ENCODE measurements at places on chromosomes 3 and 15. TPM values are rescaled to one million over a fixed set of nuclear protein-coding genes. Genes with fewer than 3 reads are reported as not detected.
A peak's percentile ranks its signal among the peaks of the same experiment; 100 is the strongest.

DNA sequence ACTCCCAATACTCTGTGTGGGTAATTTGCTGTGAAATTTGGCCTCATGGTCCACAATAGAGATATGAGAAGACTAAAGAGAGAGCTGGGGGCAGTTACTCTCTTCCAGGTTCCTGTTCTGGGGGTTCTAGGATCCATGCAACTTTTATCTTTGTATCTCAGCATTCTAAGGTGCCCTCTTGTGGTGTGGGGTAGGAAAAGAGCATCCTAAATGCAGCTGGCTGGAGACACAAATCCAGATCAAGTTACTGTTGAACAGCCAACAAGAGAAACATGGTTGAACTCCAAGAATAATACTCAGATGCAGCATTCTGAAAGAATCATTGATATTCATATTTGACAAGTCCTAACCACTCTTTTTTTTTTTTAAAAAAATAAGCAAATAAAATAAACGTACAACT, 238.2 kb downstream of the GREM1 start:
- no peaks in the 10 kb centered on the region for H3K27me3 ChIP-seq
- peak; percentile 15 for DNase-seq
- H3K4me3 ChIP-seq, result no peak overlapping the region
- no peaks in the 10 kb centered on the region for H3K36me3 ChIP-seq
- H3K27ac ChIP-seq, result no peak overlapping the region

- no peak for DNase-seq
- H3K27ac ChIP-seq, result no peak overlapping the region
- peaks cover 19% of the 10 kb centered on the region for H3K4me1 ChIP-seq
These were observed 130.4 kb upstream of the SMAD3 start for GRCh38 chr15:66934868-66935520.

CD200R1 gene
- total RNA-seq, result 0.18 TPM

RETNLB gene
- total RNA-seq, result not detected

SENP8 gene
- 4.1 TPM for total RNA-seq

DNA sequence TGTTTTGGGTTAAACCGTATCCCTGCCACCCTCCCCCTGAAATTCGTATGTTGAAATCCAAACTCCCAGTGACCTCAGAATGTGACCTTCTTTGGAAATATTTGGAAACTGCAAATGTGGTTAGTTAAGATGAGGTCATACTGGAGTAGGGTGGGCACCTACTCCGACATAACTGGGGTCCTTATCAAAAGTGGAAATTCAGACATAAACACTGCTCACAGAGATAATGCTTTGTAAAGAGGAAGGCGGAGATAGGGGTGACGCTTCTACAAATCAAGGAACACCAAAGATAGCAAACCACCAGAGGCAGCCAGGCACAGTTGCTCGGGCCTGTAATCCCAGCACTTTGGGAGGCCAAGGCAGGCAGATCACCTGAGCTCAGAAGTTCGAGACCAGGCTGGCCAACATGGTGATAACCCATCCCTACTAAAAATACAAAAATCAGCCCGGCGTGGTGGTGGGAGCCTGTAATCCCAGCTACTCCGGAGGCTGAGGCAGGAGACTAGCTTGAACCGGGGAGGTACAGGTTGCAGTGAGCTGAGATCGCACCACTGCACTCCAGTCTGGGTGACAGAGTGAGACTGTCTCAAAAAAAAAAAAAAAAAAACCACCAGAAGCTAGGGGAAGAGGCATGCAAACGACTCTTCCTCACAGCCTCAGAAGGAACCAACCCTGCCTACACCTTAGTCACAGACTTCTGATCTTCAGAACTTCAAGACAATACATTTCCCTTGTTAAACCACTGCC, 51.1 kb upstream of the CHD2 start:
- no peak for DNase-seq
- no peaks in the 10 kb centered on the region for H3K36me3 ChIP-seq
- no peak overlapping the region for H3K4me3 ChIP-seq
- no peak overlapping the region for H3K27ac ChIP-seq
- no peaks in the 10 kb centered on the region for H3K27me3 ChIP-seq

PIK3CB gene
- 14.2 TPM for total RNA-seq

GRCh38 chr3:181265750-181266333, 276.3 kb upstream of the DNAJC19 start:
- H3K27ac ChIP-seq, result no peak overlapping the region
- H3K27me3 ChIP-seq, result no peaks in the 10 kb centered on the region
- no peak overlapping the region for H3K4me3 ChIP-seq
- no peak for DNase-seq
- H3K36me3 ChIP-seq, result no peaks in the 10 kb centered on the region

- peak overlapping the region; percentile 97 for H3K4me3 ChIP-seq
- peaks cover 11% of the 10 kb centered on the region for H3K4me1 ChIP-seq
- H3K27ac ChIP-seq, result peak overlapping the region; percentile 61
- H3K36me3 ChIP-seq, result no peaks in the 10 kb centered on the region
- no peak for DNase-seq
These were observed 1.2 kb downstream of the STIMATE start for GRCh38 chr3:52896151-52896550.

THAP10 gene
- 1.9 TPM for total RNA-seq

SLC28A1 gene
- not detected for total RNA-seq

DNA sequence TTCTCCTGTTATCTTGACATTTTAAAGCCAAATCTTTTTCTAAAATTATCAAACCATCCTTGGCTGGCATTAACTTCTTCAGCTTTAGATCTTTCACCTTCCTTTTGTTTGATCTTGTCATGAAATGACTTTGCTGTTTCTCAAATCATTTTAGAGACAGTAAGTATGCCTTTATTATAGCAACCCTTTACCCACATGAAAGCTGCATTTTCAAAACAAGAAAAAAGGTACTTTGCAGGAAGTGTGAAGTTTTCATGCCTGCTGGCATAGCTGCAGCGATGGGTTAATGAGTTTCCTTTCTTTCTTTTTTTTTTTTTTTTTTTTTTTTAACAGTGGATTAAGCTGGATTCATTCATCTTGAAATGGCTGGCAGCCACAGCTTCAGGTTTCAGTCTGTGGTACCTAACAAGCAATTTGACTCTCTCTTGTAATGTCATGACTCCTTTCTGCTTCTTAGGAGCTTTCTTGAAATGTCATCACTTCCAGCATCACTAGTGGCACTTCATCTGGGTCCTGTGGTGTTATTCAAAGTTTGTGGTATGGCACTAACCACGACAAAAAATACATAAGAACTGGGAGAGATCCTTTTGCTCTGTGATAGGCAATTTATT, 18.8 kb downstream of the SLC25A26 start:
- peaks cover 16% of the 10 kb centered on the region for H3K36me3 ChIP-seq
- H3K27ac ChIP-seq, result no peak overlapping the region
- H3K27me3 ChIP-seq, result no peaks in the 10 kb centered on the region
- no peaks in the 10 kb centered on the region for H3K4me1 ChIP-seq
- DNase-seq, result no peak

DNA sequence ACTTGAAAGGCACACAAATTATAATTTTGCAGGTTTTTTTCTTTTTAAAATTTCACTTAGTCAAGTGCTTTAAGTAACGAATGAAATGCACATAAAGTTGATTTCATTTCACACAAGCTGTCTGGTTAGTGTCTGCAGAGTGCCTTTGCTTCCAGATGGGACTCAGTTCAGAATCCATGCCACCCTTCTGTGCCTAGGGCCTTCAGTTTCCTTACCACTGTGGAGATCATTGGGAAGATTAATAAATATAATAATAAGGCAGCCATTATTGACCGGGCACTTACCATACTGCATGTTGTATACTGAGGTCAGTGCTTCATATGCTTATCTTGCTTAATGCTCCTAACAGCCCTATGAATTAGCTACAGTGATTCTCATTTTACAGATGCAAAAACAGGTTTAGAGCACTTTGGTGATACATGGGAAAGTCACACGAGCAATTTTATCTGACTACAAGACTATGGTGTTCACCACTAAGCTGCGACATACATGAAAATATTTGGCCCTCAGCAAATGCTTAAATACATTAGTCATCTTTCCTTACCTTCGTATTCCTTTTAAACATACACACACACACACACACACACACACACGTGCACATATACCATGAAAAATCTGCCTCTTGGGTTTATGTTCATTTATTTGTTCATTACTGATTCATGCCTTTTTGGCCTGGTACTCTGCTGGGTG, 3.1 kb downstream of the NMNAT3 start:
- H3K4me1 ChIP-seq, result no peaks in the 10 kb centered on the region
- no peaks in the 10 kb centered on the region for H3K36me3 ChIP-seq
- no peak for DNase-seq

DNA sequence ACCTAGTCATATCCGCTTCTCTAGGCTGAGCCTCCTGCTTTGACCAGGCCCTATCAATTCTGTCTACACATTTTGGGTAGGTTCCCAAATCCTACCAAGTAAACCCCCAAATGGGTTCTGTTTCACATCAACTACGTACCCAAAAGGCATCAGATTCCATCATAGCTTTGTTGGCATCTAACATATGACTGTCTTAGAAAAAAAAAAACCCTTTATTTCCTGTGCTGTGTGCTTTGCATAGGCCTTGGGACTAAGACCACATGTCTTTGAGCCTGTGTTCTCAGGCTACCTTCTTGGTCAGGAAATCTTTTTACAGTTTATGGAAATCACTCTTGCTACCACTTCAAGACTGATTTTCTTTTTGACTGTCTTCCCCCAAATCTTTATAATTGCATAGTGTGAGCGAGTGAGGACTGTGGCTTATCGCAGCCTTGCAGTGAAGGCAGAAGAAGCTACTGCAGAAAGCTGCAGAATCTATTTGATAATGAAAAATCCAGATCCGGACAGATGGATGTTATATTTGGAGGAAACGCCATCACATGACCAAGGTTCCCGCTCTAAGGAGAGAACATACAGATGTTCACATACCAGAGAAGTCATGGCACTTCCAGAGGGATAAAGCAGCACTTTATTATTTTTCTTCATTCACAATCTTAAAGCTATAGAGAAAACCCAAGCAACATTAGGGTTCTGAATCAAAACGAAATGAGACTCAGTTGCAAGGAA, 111.2 kb downstream of the EOMES start:
- H3K4me3 ChIP-seq, result no peak overlapping the region
- peaks cover 2% of the 10 kb centered on the region for H3K27me3 ChIP-seq
- peaks cover 6% of the 10 kb centered on the region for H3K4me1 ChIP-seq
- no peak overlapping the region for H3K27ac ChIP-seq

MAGI1 gene
- 33.8 TPM for total RNA-seq

SLC51A gene
- total RNA-seq, result not detected

GRCh38 chr3:97823046-97824004, 1.5 kb downstream of the CRYBG3 start:
- peak overlapping the region; percentile 97 for H3K27ac ChIP-seq
- H3K36me3 ChIP-seq, result peaks cover 4% of the 10 kb centered on the region
- H3K4me1 ChIP-seq, result peaks cover 23% of the 10 kb centered on the region
- DNase-seq, result no peak
- H3K4me3 ChIP-seq, result peak overlapping the region; percentile 100

- no peak for DNase-seq
- peaks cover 7% of the 10 kb centered on the region for H3K4me1 ChIP-seq
- no peak overlapping the region for H3K27ac ChIP-seq
- peaks cover 7% of the 10 kb centered on the region for H3K36me3 ChIP-seq
- no peak overlapping the region for H3K4me3 ChIP-seq
These were observed 4.5 kb upstream of the SCG5 start for GRCh38 chr15:32636908-32637567.

GRCh38 chr3:197692641-197693040, 44.1 kb downstream of the RUBCN start:
- DNase-seq, result no peak
- peaks cover 63% of the 10 kb centered on the region for H3K36me3 ChIP-seq
- H3K4me3 ChIP-seq, result peak overlapping the region; percentile 71
- peaks cover 19% of the 10 kb centered on the region for H3K4me1 ChIP-seq
- peaks cover 10% of the 10 kb centered on the region for H3K27me3 ChIP-seq

GOLGA8K gene
- total RNA-seq, result 0.31 TPM

SGO1 gene
- 8.1 TPM for total RNA-seq

DNA sequence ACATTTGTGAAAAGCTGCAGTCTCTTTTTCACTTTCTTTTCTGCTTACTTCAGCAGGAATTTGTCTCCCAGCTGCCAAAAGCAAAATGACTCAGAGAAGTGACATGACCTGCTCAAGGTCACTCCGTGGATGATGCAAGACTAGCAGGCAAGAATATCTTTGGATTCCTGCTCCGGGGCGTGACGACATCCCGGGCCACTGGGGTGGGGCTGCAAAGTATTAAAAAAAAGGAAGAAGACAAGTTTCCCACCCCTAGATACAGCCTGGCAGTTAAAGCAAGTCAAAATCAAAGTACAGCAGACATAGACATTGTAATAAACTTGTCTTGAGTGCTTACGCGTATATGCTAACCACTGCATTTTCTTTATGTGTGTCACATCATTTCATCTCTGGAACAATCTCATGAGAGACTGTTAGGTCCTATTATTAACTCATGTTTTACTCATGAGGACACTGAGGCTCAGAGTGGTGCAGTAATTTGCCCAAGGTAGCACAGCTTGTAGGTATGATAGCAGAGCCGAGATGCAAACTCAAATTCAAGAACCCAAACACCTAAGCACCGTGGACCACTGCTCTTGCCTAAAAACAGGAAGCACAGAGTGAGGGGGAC, 485.2 kb upstream of the PROK2 start:
- H3K27me3 ChIP-seq, result no peaks in the 10 kb centered on the region
- H3K4me3 ChIP-seq, result no peak overlapping the region

SENP2 gene
- total RNA-seq, result 34.0 TPM

GRCh38 chr3:61092870-61093269, 158.4 kb downstream of the FHIT start:
- no peaks in the 10 kb centered on the region for H3K27me3 ChIP-seq
- no peaks in the 10 kb centered on the region for H3K4me1 ChIP-seq
- no peak overlapping the region for H3K4me3 ChIP-seq
- DNase-seq, result no peak

DNA sequence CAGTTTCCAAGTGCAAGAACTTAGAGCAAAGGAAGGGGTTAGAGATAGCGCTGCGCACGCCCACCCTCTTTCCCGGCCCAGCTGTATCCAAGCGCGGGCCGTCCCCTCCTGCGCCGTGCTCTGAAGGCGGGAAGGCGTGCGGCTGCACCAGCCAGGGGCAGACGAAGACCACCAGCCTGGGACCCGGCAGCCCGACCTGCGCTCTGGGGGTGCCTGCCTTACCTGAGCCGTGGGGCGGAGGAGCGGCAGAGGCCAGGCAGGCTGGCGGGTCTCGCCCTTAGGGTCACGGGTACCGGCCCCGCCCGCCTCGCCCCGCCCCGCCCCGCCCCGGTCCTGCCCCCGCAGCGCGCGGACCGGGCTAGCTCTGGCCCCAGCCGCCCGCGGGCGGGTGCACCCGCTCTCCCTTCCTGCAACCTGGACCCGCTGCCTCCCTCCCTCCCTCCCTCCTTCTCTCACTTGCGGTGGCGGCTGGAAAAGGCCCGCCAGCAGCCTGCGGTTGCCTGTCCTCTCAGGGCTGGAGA, at the start of gene WDR72:
Gene WDR72 (minus strand): TSS at position 253 of the 521 bp plus-strand sequence. CDS start 26,514 bp downstream, outside the sequence.
- H3K36me3 ChIP-seq, result no peaks in the 10 kb centered on the region
- DNase-seq, result peak; percentile 5
- peak within 1 kb of the TSS; percentile 77 for H3K4me3 ChIP-seq
- no peak within 1 kb of the TSS for H3K27ac ChIP-seq

GRCh38 chr15:35399901-35400300, 146.1 kb downstream of the DPH6 start:
- H3K4me1 ChIP-seq, result no peaks in the 10 kb centered on the region
- H3K4me3 ChIP-seq, result no peak overlapping the region
- no peaks in the 10 kb centered on the region for H3K36me3 ChIP-seq
- H3K27ac ChIP-seq, result no peak overlapping the region
- no peaks in the 10 kb centered on the region for H3K27me3 ChIP-seq

CA12 gene
- 0.44 TPM for total RNA-seq
